ENCODE measurements at places on chromosomes 5 and 9. TPM values are rescaled to one million over a fixed set of nuclear protein-coding genes. Genes with fewer than 3 reads are reported as not detected.

RBM22 gene
- 49.9 TPM for total RNA-seq

DNA sequence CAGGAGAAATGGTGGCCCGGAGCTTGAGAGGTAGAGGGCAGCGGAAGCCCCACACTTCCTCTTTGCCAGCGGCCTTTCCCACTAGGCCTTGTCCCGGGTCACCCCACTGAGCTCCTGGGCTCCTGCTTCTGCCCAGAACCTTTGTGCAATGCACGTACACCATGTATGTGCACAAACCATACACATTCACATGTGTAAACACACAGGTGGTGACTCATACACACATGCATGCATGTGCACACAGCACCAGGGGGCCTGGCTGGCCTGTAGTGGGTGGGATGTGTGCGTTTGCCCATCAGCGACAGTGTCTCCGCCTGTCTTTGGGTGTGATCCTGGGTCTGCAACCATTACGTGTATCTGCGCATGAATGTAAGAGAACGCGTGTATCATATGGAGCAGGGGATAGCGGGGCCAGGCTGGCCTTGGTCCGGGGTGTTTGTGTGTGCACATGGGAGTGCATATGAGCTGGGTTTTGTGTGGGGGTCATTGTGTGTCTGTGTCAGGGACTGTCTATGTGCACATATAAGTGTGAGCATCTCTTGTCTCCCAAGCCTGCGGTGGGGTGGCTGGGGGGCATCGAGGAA is 43.7 kb downstream of the PSD2 start:
- H3K36me3 ChIP-seq = no peaks in the 10 kb centered on the region
- peak; percentile 3 for DNase-seq
- no peaks in the 10 kb centered on the region for H3K4me1 ChIP-seq
- H3K27me3 ChIP-seq = no peaks in the 10 kb centered on the region

SLC6A3 gene
- total RNA-seq = 0.95 TPM

GRCh38 chr5:13994621-13995253 is 50.2 kb upstream of the DNAH5 start:
- no peak overlapping the region for H3K27ac ChIP-seq
- peaks cover 4% of the 10 kb centered on the region for H3K27me3 ChIP-seq
- H3K36me3 ChIP-seq = no peaks in the 10 kb centered on the region
- peaks cover 6% of the 10 kb centered on the region for H3K4me1 ChIP-seq
- peak; percentile 90 for DNase-seq

DNA sequence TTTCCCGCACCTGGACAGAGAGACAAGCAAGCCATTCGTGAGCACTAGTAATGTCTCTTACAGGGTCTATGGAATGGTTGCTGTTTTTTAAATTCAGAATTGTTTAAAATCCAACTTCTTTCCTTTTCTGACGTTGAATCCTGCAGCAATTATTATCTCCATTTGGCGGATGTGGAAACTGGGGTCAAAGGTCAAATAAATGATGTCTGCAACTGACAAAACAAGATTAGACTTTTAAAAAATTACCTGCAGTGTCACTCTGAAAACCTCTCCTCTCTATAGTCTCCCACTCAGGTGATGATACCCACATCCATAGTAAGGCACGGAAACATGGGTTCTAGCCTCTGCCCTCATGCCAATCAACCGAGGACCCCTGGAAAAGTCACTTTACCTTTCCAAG is 142.7 kb upstream of the SMIM23 start:
- no peak overlapping the region for H3K4me3 ChIP-seq
- no peaks in the 10 kb centered on the region for H3K27me3 ChIP-seq
- H3K27ac ChIP-seq = no peak overlapping the region
- no peaks in the 10 kb centered on the region for H3K4me1 ChIP-seq

- no peak overlapping the region for H3K27ac ChIP-seq
- DNase-seq = no peak
- H3K27me3 ChIP-seq = no peaks in the 10 kb centered on the region
- H3K4me3 ChIP-seq = no peak overlapping the region
Measured at GRCh38 chr9:70535546-70536323, 121.3 kb upstream of the KLF9 start.

- no peaks in the 10 kb centered on the region for H3K36me3 ChIP-seq
- peaks cover 10% of the 10 kb centered on the region for H3K27me3 ChIP-seq
- no peak overlapping the region for H3K27ac ChIP-seq
Measured at GRCh38 chr9:4495537-4495936, 5.3 kb downstream of the SLC1A1 start.

DNA sequence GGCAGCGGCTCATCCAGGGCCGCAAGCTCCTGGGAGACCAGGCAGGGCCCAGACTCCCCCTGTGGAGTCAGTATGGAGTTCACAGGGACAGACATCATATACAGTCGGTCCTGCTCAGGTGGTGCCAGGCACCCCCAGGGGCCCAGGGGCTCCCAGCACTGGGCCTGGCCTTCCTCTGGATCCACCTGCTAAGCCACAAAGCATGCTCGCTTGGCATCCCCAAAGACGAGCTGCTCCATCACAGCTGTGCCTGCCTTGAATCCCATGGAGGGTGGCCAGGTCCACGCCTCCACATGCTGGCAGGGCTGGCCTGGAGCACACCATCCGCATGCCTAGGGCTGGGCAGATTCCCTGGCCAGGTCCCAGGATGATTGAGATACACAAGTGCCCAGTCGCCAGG is 4.6 kb downstream of the BICD2 start:
- H3K4me1 ChIP-seq = peaks cover 12% of the 10 kb centered on the region
- DNase-seq = no peak
- no peak overlapping the region for H3K4me3 ChIP-seq

PCSK1 gene
- 3.3 TPM for total RNA-seq

INSL4 gene
- not detected for total RNA-seq

DNA sequence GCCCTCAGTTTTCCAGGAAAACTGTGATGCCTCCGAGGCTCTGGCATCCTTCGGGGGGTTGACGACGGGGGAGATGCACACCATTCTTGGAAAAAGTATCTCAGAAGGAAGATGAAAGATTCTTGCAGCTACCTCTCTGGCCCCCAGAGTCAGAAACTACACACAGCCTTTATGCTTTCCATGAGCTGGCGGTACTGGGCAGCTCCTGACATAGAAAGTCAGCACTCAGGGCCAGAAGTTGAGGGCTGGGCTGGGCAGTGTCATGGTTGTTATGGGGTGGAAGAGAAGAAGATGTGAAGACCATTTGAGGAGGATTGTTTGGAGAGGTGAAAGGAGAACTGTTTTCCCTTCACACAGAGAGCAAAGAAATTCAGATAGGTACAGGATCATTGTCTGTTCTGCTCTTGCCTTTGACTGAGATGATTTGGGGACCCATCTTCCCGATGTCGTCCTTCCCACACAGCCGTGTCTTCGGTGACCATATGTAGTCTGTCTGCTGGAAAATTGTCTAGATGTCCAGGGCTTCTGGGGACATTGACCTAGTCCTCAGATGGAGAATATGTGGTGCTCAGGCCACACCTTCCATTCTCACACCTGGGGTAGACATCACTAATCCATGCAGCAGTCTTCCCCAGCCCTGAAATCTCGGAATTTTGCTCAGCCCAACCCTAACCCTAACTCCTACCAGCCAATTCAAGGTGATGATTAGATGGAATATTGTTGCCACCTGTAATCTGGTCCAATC is 237.1 kb downstream of the CACNA1B start:
- H3K36me3 ChIP-seq = no peaks in the 10 kb centered on the region
- no peak for DNase-seq
- H3K4me1 ChIP-seq = no peaks in the 10 kb centered on the region
- H3K4me3 ChIP-seq = no peak overlapping the region
- no peak overlapping the region for H3K27ac ChIP-seq

DNA sequence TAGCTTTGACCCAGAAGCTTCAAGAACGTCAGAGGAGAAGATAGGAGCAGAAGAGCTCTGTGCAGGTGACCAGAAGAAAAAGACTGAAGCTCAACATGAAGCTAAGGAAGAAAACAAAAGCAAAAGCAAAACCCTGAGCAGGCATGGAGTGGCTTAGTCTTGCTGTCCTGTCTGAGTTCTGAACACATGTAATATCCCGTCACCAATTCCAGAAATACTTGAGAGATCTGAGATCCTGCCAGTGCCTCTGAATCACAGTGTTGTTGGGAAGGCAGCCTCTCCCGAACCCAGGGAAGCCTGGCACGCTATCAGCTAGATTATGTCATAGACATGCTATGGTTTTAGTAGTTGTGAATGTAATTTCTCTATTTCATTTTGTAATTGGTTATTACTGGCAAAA is 235.7 kb downstream of the ICE1 start:
- no peaks in the 10 kb centered on the region for H3K27me3 ChIP-seq
- H3K27ac ChIP-seq = no peak overlapping the region
- DNase-seq = no peak
- no peaks in the 10 kb centered on the region for H3K4me1 ChIP-seq
- no peak overlapping the region for H3K4me3 ChIP-seq

DNA sequence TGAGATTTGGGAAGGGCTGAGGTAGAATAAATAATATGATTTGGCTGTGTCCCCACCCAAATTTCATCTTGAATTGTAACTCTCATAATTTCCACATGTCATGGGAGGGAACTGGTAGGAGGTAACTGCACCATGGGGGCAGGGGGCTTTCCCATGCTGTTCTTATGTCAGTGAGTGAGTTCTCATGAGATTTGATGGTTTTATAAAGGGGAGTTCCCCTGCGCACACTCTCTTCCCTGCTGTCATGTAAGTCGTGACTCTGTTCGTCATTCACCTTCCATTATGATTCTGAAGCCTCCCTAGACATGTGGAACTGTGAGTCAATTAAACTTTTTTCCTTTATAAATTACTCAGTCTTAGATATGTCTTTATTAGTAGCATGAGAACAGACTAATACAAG is 115.5 kb upstream of the STARD4 start:
- DNase-seq = no peak
- no peak overlapping the region for H3K27ac ChIP-seq
- no peak overlapping the region for H3K4me3 ChIP-seq
- no peaks in the 10 kb centered on the region for H3K27me3 ChIP-seq
- no peaks in the 10 kb centered on the region for H3K4me1 ChIP-seq

NDST1 gene
- 145 TPM for total RNA-seq

GRCh38 chr5:59489551-59489950 is 404.0 kb downstream of the PDE4D start:
- no peak for DNase-seq
- no peak overlapping the region for H3K4me3 ChIP-seq
- peaks cover 18% of the 10 kb centered on the region for H3K4me1 ChIP-seq
- H3K27ac ChIP-seq = no peak overlapping the region

GRCh38 chr5:86684222-86684621 is 66.5 kb downstream of the COX7C start:
- H3K4me3 ChIP-seq = no peak overlapping the region
- no peak for DNase-seq
- no peak overlapping the region for H3K27ac ChIP-seq
- no peaks in the 10 kb centered on the region for H3K27me3 ChIP-seq
- peaks cover 7% of the 10 kb centered on the region for H3K4me1 ChIP-seq

DNA sequence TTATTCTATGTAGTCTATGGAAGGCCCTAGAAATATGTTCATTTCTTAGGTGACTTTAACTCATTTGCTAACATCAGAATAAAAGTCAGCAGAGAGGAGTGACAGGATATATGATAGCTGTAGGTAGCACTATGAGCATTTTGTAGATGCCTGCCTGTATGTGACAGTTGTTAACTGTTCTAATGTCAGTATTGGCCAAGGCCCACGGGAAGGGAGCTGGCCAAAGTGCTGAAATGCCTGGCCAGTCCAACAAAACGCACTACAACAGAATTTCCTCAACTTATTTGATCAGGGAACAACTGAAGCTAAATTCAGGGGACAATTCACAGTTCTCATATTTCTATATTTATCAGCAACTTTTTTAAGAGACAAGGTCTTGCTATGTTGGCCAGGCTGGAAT is 20.8 kb downstream of the SV2C start:
- no peaks in the 10 kb centered on the region for H3K36me3 ChIP-seq
- no peak overlapping the region for H3K4me3 ChIP-seq
- DNase-seq = peak; percentile 63
- no peaks in the 10 kb centered on the region for H3K4me1 ChIP-seq

ARL14EPL gene
- not detected for total RNA-seq

CER1 gene
- total RNA-seq = not detected

GRCh38 chr5:20694121-20694520 is 706.1 kb upstream of the CDH18 start:
- H3K27ac ChIP-seq = no peak overlapping the region
- no peak for DNase-seq
- no peaks in the 10 kb centered on the region for H3K27me3 ChIP-seq
- H3K4me3 ChIP-seq = no peak overlapping the region
- H3K36me3 ChIP-seq = no peaks in the 10 kb centered on the region
- H3K4me1 ChIP-seq = no peaks in the 10 kb centered on the region
